ENCODE measurements at places on chromosomes 7 and 10.

- DNase-seq = no peak
Observed at GRCh38 chr7:7018290-7018689, 164.1 kb upstream of the C1GALT1 start.

GRCh38 chr7:146115548-146115850 lies 1.1 kb upstream of the CNTNAP2 start:
- DNase-seq = peak; percentile 33

GRCh38 chr7:102147008-102147407 lies 139.7 kb upstream of the SH2B2 start:
- DNase-seq = no peak

GRCh38 chr10:84344526-84344925 lies 16.1 kb downstream of the CCSER2 start:
- no peak for DNase-seq

DNA sequence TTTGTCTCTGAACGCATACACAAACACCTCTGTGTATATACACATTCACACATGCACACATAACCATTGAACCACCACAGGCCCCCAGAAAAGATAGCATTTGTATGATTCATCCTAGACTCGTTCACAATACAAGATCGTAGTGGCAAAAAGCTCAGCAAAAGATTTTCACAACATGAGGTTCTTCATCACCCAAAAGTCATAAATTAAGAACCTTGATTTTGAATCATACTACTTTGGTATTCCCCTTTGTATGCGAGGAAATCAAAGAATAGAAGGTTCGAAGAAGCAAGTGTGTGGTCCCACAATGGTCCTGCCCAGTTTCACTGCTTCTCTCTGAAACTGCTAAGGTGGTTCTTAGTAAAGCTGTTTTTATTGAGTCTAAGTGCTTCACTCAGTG lies 200.7 kb downstream of the CELF2 start:
- no peak for DNase-seq

DNA sequence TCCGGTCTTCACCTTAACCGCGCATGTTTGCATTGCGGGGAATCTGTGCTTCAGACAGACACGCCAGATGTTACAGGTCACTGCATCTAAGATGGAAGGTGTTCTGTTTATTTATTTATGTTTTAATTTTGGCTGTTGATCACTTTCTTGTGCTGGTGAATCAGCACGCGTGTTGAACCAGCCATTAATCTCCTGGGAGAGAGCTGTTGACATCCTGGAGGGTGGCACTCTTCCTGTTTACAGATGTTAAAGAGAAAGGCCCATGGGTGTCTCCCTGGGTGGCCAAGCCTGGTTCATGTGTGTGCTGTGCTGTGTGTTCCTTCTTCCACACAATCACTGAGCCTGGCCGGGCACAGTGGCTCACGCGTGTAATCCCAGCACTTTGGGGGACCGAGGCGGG lies 355.3 kb downstream of the PAXIP1 start:
- no peak for DNase-seq

Measured in NCI-H1436 treated with DMSO at 0.1 percent for 48 hours (cell line).